ENCODE measurements at places on chromosomes 5 and 9.

DNA sequence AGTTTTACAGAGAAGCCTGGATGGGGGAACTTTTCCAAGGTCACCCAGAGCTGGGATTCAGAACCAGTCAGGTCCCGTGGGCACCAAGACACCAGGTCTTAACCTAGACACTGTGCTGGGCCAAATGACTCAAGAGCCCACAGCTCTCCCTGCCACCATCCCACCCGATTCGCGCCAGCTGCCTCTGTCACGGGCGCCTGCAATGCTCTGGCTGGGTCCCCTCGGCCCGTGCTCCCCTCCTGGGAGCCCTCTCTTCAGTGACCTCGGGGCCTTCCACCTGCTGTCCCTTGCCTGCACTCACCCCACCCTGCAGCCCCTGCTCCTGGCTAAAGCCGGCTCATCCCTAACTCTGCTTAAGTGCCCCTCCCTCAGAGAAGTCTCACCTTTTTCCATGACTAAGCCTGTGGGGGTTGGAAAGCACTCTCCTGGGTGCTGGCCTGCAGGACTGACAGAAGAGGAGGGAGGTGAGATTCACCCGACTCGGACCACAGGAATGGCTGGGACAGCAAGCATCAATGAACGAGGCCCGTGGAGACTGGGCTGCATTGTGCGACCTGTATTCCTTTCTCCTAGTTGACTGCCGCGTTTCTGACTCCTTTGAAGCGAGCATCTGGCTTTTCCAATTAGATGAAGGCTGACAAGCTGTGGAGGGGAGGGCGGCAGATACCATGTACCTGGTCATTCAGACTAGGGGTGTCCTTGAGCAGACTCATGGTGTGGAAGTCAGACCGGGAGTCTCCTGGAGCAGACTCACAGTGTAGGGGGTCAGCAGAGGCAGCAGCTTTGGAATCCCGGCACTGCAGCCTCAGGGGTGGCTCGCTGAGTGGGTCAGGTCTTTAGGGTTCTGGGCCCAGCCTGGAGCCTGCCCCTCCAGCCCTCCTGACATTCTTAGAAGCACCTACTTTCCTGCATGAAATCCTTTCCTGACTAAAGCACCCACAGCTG, 5.8 kb upstream of the IL4 start:
- DNase-seq: no peak

DNA sequence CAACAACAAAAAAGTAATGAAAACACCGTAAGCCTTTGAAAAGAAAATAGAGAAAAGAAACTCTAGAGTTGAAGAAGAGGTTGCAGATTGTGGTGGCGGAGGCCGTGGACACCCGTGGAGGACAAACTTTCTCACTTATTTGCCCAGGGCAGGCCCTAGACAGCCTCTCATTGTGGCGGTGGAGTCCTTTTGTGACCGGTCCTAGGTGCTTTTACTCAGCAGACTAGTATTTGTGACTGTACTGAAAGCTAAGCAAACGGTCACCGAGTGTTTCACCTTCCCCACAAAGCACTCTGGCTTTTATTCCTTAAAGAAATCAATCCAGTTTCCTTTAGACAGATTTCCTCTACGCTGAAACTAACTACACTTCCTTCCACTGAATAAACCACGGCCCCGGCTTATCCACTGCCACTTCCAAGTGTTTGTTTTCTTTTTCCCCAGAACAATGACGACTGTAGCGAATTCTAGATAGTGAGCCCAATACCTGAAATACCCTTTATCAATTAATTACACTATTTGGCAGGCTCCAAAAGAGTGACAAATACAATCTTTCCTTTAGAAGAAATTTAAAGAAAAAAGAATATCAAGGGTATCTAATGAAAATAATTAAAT, 210.2 kb upstream of the TARS1 start:
- no peak for DNase-seq

DNA sequence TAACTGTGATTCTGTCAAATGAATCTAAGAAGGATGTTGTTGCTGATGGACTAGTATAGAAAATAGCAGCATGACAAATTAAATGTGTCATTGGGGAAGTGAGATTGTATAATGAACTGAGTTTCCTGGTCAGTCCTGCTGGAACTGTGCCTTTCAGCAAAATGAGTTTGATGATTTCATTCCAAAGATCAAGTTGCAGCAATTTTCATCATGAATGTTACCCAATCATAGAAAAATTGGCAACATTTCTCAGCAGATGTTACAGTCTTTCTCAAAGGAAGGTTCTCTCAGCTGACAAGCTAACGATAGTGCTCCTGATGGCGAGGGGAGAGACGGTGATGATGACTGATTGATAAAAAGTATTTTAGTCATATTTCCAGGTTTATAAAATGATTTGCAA, 10.7 kb downstream of the PCDHAC2 start:
- DNase-seq: no peak

- DNase-seq: no peak
Measured at GRCh38 chr9:36889844-36890243, 144.2 kb downstream of the PAX5 start.

DNA sequence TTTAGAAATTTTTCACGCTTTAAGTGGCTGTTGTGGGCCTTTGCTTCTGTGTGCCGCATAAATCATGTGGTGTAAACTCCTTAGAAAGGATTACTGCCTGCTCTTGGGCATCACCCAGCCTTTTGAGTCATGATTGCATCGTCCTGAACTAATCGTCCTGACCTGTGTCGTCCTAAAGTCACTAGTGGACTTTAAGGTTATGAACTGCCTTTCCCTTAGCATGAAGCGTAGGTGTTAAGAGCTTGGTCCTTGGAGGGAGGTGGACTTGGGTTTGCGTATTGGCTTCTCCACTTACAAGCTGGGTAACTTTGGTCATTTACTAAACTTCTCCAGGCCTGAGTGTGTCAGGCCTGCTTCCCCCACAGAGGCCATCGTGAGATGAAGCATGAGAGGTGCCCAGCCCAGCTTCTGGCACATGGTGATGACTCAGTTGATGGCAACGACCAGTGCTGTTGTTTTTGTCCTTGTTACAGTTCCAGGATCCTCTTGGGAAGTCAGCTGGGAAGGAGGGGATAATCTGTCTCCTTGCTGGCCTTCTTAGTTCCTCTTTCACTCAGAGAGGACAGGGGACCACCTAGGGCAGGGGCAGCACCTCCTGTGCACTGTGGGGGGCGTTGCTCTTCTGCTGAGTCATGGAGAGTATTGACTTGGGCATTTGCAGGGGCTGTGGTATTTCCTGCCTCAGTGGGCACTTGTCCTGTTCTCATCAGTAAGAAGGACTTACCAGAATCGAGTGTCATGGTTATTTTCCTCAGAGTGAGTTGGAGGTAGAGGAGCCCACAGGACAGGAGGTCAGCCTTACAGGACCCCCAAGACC, 54.2 kb upstream of the NCS1 start:
- no peak for DNase-seq

- no peak for DNase-seq
Measured at GRCh38 chr9:115770521-115770920, 383.1 kb upstream of the PAPPA start.

GRCh38 chr9:83401328-83401900, 136.8 kb downstream of the FRMD3 start:
- no peak for DNase-seq

- no peak for DNase-seq
Measured at GRCh38 chr9:8356406-8356805, 556.8 kb upstream of the DMAC1 start.

DNA sequence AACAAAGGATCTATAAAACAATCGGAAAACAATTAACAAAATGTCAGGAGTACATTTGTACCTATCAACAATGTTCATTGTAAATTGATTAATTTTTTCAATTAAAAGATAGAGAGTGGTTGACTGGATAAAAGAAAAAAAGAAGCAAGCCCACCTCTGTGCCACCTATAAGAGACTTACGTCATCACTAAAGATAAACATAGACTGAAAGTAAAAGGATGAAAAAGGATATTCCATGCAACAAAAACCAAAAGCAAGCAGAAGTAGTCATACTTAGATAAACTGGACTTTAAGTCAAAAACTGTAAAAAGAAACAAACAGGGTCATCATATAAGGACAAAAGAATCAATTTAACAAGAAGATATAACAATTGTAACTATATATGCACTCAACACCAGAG, 197.4 kb downstream of the RASEF start:
- no peak for DNase-seq
